ENCODE measurements at places on chromosomes 1 and 21.
A peak's percentile ranks its signal among the peaks of the same experiment; 100 is the strongest.

DNA sequence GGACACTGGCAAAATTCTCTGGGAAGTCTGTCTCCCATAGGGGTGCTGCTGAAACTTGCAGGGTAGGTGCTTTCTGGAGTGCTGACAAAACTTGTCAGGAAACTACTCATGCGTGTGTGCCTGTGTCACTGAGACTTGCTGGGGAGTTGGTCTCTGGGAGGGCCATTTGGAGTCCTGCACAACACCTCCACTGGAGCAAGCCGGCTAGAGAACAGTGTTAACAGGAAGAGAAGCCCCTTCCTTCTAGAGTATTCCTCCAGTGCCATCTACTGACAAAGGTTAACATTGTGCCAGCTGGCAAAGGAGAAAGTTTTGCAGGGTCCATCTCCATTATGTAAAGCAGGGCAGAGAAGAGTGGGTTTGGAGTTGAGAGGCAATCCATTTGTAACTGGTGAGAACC is 30.0 kb downstream of the ZMYM4 start:
- peak; percentile 8 for DNase-seq

- no peak for DNase-seq
These were observed 1.3 kb downstream of the GNG12 start for GRCh38 chr1:67831850-67832513.

DNA sequence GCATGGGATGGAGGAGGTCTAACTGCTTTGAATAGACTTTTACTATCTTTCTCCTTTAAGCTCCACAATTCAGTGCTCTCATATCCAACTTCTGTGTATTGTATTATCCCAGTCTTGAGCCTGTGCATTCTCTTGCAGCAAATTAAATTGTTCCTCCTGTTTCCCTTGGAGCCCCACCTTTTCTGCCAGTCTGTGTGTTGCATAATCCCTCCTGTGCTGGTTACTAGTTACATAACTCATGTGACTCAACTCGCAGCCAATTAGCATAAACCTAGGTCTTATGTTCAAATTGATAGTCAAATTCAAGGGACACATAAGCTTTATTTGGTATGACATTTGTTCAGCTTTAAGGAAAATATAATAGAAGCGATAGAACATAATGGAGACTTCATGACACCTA is 1863.5 kb downstream of the MRPL39 start:
- no peak for DNase-seq

DNA sequence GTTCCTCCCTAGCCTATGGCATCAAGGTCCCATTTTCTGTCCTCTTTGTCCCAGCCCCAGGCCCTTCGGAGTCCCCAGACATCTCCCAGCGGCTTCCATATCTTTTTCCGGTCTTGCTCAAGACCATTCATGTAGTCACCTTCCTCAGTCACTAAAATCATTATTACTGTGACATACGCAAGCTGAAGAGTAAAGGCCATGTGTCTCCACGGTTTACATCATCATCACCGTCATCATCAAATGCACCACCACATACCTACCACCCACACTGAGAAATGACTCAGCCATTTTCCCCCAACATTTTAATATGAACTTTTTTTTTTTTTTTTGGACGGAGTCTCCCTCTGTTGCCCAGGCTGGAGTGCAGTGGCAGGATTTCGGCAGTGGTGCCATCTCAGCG is 43.4 kb downstream of the FHAD1 start:
- DNase-seq: no peak

DNA sequence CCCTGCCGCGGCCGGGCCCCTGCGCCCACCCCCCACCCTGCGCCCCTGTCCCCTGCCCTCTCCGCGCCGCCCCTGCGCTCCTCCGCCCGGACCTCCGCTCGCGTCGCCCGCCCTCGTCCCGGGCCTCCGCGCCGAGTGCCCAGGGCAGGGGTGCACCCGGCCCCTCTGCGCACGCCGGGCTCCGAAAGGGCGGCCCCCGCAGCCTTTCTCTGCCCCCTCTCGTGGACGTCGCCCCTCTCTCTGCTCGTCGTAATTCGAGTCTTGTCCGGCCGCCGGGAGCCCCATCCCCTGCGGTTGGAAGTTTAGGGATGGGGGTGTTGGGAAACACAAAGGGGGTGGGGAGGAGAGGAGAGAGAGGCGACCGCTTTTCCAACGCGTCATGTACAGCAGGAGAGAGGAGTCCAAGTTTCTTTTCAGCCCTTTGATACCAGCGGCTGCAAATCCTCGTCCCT is 407 bp downstream of the GALNT2 start:
- no peak for DNase-seq

DNA sequence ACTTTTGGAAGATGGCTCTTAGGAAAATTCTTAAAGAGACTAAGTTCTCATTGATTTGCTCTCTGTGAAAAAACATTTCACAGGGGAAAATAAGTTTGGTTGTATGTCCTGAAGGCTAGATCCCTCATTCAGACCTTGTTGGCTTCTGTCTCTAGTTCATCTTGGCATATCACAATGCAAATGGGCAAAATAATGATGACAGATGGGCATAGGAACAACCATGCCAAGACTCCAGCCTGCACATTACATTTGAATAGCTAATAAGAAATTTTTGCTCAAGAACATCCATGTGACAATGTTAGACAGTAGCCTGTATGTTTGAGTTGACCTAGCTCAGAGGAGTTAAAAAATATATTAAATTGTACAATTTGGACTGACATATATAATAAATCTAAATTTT is 292.9 kb downstream of the PLA2G4A start:
- DNase-seq: no peak

GRCh38 chr21:36183144-36183795 is 26.6 kb downstream of the DOP1B start:
- no peak for DNase-seq

GRCh38 chr1:7513081-7513480 is 258.0 kb upstream of the VAMP3 start:
- no peak for DNase-seq

DNA sequence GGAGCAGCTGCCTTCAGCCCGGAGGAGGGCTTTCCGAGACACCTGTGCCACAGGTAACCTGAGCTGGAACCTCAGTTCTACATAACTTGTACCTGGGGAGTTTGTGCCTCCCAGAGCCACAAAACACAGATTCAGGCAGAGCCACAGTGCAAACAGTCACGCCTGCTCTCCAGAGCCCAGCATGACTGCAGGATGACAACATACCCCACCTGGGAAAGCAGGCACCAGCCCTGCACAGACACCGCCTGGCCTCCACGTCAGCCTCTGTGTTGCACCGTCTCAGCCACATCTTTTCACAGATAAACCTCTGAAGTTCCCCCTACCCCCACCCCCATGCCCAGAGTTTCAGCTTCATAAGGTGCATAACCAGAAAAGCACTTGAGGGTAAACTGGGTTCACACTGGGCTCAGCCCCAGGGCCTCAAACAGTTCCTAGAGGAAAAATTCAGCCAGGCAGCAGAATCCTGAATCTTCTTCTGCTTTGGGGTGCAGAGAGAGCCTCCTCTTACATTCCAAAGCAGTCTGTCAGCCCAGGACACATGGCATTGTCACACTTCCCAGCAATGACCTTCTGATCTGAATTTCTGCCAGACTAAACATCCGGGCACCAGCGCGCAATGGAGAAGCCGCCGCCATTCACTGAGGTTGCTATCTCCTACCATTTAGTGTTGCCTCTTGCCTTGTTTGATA is 229.5 kb downstream of the TOMM20 start:
- DNase-seq: no peak

- no peak for DNase-seq
These were observed 6.2 kb downstream of the C1orf198 start for GRCh38 chr1:230861970-230862595.

GRCh38 chr1:226873771-226874578 is 3.6 kb downstream of the PSEN2 start:
- no peak for DNase-seq

GRCh38 chr21:31360717-31361116 is 16.7 kb upstream of the TIAM1 start:
- no peak for DNase-seq

DNA sequence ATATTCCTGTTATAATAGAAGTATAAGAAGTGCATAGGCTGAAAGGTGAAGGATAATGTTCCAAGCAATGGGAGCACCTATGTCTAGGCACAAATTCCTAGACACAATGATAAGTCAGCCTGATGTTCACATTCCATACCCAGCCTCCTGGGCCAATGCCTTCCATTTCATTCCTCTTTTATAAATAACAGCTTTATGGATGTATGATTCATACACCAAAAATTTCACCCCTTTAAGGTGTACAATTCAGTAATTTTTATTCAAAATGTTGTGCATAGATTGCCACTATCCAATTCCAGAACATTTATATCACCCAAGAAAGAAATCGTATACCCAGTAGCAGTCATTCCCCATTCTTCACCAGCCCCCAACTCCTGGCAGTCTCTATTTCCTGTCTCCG is 118.8 kb downstream of the BRINP2 start:
- DNase-seq: no peak

DNA sequence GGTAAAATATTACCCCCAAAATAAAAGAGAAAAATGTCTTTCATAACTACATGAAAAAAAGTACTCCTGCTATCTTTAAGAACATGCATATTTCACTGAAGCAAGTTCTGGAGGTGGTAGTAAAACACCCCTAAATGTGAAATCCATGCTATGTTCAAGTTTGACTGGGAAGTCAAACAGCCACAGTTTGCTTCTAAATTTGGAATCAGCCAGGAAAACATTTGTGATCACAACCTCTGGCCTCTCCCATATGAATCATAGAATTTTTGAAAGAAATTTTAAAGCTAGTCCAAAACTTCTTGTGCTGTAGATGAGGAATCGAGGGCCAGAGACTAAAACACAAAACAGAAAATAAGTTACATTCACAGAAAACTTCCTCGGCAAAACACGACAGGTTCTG is 6.6 kb downstream of the SORT1 start:
- no peak for DNase-seq

GRCh38 chr1:117093091-117093534 is 28.4 kb downstream of the TRIM45 start:
- DNase-seq: no peak

DNA sequence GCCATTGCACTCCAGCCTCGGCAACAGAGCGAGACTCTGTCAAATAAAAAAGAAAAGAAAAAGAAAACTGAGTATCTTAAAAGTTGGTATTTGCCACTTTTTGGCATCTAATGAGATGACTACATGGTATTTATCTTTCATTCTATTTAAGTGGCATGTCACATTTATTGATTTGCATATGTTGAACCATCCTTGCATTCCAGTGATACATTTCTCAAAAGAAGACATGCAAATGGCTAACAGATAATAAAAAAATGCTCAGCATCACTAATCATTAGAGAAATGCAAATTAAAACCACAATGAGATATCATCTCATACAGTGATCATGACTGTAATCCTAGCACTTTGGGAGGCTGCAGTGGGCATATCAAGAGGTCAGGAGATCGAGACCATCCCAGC is 28.1 kb downstream of the SFPQ start:
- DNase-seq: no peak

DNA sequence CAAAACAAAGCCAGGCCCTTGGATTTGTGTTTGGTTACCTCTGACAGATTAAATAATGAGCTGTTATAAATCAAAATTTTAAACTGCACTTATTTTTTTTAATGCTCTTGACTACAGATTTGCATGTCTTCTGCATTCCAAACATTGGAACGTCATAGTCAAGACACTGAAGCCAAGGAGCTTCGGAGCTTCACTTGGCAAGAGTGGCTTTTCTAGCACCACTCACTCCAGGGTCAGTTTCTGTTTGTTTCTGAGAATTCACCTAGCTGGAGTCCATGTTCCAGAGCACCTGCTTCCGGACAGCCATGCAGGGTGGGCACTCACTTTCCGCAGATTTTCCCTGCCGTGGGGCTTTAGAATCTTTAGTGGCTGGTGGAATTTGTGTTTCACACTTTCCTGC is 202.9 kb downstream of the ZP4 start:
- DNase-seq: no peak

GRCh38 chr1:229563241-229563640 is 4.7 kb upstream of the ABCB10 start:
- no peak for DNase-seq

- DNase-seq: no peak
These were observed 146.0 kb upstream of the IVNS1ABP start for GRCh38 chr1:185463011-185463410.

GRCh38 chr1:180353945-180354344 is 123.9 kb downstream of the LHX4 start:
- DNase-seq: no peak

DNA sequence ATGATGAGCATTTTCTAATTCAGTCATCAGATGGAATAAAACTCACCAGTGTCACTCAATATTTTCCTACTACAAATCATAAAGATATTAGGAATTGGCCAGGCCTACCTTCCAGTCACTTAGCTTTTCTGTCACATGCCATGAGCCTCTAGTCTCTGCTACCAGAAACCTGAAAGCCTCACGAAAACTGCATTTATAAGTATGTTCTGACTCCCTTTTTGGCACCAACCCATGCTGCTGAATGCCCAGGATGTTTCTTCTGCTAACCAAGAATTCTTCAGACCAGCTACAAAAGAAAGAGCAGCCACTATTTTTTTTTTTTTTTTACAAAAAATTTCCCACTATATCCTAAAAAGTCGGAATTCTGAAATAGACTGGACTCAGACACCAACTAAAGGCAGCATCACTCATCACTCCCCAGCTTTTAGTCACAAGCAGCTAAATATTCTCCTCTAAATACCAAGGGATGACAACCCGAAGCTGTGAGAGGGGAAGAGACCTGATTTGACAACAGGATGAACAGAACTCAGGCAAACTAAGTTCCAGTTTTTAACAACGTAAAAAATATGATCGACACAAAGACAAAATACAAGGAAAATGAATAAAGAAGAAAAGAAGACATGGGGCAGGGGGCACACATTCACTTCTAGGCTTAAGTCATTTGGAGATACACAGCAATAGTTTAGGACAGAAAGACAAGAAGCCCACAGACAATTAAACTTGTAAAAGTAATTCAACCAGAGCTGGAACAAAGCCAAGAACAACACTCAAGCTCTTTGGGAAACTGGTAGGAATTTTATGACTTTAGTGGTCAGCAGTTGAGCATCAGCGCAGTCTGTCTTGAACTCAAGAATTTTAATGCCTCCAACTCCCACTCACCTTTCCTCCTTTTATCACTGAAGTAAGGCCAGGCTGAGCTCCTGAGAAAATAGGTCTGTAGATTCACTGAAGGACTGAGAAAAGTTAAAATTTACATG is 1.7 kb downstream of the DCAF8 start:
- no peak for DNase-seq

DNA sequence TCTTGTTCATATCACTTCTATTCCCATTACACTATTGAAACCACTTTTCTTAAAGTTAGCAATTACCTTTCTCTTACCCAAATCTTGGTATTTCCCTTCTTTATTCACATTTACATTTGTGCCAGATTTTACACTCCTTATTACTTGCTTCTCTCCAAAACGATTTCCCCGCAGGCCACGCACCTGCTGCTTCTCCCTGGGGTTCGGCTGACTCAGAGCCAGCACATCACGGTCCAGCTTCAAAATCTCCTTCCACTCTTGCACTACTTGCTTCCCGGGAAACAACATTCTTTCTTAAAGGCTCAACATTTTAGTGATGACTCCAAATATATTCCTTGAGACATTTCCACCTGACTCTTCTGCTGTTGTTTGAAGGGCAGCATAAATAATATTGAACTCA is 20.7 kb downstream of the LHX9 start:
- DNase-seq: no peak

GRCh38 chr1:79204779-79205479 is 198.4 kb upstream of the ADGRL4 start:
- DNase-seq: no peak

GRCh38 chr21:43825936-43826622 is 36.7 kb downstream of the RRP1 start:
- DNase-seq: no peak

All from stimulated activated CD8-positive, alpha-beta memory T cell treated with anti-CD3 and anti-CD28 coated beads, Interleukin-2, amount 100 ng/mL, for 1 hour (primary cell).